GM03348 (cell line): ENCODE measurements at places on chromosomes 4 and X.

DNA sequence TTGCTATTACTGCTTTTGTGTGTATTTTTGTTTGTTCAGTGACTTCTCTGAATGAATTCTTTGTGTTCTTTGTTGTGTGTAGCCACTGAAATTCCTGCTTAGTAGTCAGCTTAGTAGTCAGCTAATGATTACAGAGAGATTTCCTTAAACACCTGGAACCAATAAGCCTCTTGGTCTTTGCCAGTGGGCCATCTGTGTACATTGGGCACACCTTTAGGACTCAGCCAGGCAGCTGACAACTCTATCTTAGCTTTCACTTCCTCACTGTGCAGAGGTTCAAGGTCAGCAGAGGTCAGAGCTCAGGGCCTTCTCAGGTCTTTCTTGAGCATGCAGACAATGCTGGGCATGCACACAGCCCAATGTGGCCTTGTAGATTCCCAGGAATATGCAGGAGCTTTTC, 59.3 kb downstream of the RWDD4 start:
- DNase-seq: no peak

DNA sequence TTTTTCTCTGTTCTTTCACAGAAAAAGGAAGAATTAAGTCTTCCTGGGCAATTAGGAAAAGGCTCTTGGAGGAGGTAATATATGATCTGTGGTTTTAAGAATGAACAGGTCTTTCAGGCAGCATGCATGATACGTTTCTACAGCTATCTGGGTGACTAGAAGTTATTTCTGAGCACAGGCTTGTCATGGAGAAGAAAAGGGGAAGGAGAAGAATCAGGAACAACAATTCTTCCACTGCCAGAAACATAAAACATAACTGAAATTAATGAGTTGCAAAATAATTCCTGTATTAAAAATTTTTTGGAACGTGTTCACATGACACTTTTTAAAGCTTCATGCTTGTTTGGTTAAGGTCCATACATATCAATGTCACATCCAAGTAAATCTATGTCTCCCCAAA, 17.7 kb upstream of the STIM2 start:
- no peak for DNase-seq

GRCh38 chrX:129798888-129799287, 19.1 kb downstream of the SASH3 start:
- DNase-seq: no peak

DNA sequence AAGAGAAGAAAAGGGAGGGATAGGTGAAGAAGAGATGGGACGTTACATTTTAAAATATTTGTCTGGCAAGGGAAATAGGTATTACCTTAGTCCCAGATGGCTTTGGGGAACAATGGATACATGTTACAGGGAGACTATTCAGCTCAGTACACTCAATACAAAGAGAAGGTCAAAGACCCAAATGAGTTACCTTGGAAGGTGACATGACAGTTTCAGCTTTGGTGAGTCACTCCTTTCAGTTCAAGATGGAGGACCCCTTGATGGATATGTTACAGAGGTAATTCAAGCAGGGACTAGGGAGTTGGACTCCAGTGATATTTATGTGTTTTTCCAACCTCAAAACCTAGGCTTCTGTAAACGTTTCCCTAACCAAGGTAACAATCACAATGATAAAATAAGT, 5.0 kb downstream of the NOA1 start:
- DNase-seq: no peak

DNA sequence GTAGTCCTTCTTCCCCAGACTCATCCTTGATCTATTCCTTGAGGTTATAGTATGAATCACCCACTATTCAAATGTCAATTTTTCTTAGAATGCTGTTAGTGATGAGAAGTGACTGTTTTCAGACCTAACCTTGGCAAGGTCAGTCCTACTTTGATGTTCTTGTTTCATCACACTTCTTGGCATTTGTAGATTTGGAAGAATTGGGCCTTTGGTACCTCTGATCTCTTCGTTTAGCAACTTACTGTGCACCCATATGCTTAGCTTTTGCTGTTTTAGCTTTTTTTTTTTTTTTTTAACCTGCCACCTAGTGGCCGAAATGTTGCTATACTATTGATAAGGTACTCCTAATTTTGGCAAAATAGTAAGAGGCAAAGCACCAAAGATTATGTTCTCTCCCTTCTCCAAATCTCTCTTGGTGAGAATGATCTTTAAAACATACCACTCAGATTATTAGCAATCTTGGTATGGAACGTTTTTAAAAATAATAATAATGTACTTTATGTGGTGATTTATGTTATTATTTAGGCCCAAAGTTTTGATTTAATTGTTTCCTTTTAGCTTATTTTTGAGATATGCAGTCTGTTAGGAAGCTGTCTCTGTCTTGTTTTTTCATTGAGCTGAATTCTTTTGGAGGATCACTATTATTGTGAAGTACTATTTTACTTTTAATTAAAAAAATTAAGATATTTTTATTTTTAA, 16.6 kb downstream of the DCK start:
- peak; percentile 57 for DNase-seq

DNA sequence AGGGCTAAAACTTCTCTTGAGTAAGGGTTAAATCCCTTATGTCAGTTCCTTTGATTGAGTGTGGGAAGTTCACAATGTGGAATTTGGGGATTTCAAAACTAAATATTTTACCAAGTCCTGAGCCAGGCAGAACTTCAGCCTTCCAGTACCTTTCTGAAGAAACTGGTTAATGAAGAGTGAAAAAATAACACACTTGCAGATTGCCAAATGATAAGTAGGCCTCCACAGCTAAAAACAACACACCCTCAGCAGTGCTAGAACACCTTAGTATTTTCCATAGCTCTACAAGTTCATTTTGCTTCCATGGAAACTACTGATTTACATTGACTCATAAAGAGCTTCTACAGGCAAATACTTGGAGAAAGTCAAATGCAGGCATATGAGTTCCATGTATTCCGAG, 326.8 kb downstream of the ZNF674 start:
- no peak for DNase-seq

- no peak for DNase-seq
Observed at GRCh38 chrX:149365061-149365460, 140.0 kb downstream of the IDS start.

DNA sequence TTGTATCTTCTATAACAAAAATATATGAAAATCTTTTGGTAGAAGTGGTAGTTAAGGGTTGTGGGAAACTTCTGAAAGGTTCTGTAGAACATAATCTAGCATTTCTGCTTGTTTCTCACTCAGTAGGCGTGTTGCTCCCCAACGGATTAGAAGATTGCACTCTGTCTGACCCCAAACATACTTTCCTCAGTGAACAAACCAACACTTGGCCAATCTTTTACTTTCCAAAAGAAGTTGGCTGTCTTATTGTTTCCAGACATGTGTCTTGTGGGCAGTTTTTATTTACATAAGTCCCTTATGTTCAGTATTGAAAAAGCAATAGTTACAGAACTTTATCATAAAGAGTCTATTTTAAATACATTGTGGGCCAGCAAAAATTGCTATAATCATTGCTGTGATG, 312.8 kb upstream of the EPHA5 start:
- no peak for DNase-seq

- DNase-seq: no peak
Observed at GRCh38 chrX:119573222-119573621, 1.1 kb upstream of the UBE2A start.

- DNase-seq: no peak
Observed at GRCh38 chr4:76704133-76704881, 193.6 kb downstream of the SOWAHB start.

DNA sequence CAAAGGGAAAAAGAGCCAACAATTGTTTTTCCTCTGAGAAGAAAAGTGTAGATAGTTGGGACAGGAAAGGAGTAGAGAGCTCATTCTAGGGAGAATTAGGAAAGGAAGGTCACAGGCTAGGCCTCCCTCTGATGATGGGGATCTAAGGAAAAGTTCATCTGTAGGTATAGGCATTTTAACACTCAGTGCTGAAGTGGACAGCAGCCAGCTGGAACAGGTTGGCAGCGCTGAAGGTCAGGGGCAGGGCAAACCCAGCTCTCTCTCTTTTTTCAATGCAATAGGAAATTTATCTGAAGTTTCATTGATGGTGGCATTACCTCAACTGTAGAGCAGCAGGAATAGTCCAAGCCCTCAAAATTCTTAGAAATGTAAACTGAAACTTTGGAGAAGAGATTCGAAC, 98.5 kb upstream of the ETNPPL start:
- no peak for DNase-seq

- no peak for DNase-seq
Observed at GRCh38 chr4:150816491-150816890, 198.6 kb downstream of the LRBA start.

- DNase-seq: no peak
Observed at GRCh38 chr4:20623939-20624338, 76.3 kb upstream of the PACRGL start.

DNA sequence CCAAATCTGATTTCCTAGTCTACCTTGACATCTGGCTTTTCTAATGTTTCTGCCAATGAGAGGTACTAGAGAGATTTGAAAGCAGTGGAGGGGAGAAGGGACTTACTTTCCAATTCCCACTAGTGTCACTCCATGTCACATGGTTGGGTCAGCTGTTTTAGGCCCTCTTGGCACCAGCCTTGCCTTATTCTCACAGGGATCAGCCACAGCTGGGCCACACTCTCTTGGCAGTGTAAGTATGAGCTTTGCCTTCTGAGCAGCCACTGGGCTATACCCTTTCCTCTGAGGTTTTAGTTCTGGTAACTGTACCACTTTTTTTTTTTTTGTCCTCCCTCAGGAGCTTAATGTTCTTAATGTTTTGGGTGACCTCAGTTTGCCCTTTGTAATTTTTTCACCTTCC, 10.2 kb upstream of the ADH1C start:
- DNase-seq: no peak

- no peak for DNase-seq
Observed at GRCh38 chrX:1041091-1041490, 171.4 kb downstream of the CRLF2 start.

- DNase-seq: peak; percentile 2
Observed at GRCh38 chr4:8914461-8915171, 43.0 kb upstream of the HMX1 start.

GRCh38 chrX:19121466-19121865, 802 bp downstream of the ADGRG2 start:
- no peak for DNase-seq

DNA sequence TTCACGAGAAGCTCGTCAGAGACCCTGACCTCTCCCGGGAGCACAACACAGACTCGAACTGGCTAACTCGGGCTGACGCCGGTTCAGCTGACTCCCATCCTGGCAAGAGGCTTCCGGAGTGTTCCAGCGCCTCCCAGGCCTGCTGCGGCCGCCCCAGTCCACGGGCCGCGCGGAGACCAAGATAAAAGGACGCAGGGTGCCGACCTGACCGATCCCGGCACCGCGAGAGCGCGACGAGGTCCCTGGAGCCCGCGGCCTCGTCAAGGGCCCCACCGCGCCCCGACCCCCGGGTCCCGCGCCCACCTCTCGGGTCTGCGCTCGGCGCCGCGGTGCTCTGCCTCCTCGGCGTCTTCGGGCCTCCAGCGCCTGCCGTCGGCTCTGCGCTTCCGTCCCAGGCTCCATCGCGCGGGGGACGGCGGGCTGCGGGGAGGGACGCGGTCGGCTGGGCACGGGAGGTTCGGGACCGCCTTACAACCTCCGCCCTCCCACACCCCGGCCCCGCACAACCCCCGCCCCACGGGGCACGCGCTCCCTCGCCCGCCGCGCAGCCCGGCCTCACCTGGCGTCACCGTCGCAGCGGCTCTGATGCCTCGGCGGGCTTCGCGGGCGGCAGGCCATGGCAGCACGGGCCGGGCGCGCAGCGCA, 426 bp downstream of the SLBP start:
- peak; percentile 80 for DNase-seq

GRCh38 chr4:177759729-177760128, 317.5 kb upstream of the AGA start:
- no peak for DNase-seq

GRCh38 chrX:41594634-41595033, 94.1 kb upstream of the GPR34 start:
- DNase-seq: no peak

DNA sequence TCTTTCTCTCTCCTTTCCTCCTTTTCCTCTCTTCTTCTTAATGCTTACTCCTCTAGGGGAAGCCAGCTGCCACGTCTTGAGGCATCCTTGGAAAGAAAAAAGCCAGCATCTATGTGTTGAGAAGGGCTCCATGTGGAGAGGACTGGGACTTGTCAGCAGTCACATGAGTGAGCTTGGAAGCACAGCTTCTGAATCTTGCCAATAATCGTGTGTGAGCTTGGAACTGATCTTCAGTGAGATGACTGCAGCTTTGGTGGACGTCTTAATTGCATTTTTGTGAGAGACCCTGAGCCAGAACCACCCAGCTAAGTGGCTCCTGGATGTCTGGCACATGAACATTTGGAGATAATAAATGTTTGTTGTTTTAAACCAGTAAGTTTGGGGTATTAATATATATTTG, 371.7 kb downstream of the SLITRK2 start:
- DNase-seq: no peak

DNA sequence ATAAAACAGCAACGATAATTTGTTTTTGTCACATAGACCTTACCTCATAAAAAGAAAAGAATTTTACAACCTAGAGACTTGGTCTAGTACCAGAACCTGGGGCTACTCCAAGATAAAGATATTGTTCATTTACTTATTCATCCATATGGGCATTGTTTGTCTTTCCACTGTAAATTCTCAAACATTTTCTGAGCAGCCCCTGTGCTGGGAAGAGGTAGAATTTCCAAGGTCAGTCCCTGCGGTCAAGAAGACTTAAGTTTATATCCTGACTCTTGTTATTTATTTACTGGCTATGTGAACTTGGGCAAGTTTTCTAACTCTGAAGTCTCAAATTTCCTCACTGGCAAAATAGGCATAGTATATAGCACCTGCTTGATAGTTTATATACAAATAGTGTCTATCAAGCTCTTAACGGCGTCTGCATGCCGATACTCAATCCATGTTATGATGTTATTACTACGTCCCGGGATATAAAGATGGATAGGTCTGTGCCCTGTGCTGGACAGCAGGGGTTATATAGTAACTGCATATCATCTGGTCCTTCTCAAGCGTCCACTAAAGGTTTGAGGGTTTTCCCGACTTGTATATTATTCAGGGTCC, 222.1 kb upstream of the TAPT1 start:
- no peak for DNase-seq

DNA sequence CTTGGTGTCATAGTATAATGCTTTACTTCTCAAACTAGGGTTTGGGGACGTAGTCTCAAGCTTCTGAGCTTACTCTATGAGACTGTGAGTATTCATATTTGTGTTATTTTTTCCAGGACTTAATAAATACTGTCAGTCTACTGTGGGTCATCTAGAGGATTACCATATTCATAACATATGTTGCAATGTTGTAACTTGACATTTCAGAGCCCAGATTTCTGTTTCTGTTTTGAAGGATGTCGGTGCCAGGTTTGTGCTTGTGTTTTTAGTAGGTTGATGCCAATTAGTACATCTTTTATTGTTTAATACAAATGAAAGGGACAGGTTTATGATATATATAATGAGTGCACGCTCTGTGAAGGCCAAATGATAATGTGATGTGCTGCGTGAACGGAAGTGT, 69.6 kb downstream of the SPANXN4 start:
- DNase-seq: no peak
